ENCODE measurements at places on chromosomes 1 and 21.

DNA sequence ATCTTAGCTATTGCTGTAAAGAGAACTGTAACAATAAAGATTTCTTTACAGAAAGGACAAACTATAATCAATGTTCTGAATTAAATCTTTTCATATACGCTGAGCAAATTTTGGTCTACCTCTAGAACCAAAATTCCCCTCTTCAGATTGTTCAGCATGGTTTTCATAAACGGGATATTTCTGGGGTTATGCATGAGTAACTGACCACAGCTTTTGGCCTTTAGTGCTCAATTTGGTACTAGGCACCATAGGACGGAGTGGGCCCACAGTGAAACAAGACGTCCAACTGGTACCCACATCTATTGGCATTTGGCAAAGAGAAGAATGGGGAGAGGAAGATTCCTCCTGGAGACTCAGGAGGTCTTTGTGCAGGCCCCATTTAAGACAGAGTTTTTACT, 184.5 kb downstream of the TGFBR3 start:
- DNase-seq: no peak

GRCh38 chr1:234955107-234955731, 173.4 kb downstream of the TOMM20 start:
- peak; percentile 76 for DNase-seq

- no peak for DNase-seq
Observed at GRCh38 chr1:68938051-68938666, 441.3 kb upstream of the DEPDC1 start.

- DNase-seq: peak; percentile 15
Observed at GRCh38 chr1:173503391-173503790, 26.3 kb downstream of the PRDX6 start.

DNA sequence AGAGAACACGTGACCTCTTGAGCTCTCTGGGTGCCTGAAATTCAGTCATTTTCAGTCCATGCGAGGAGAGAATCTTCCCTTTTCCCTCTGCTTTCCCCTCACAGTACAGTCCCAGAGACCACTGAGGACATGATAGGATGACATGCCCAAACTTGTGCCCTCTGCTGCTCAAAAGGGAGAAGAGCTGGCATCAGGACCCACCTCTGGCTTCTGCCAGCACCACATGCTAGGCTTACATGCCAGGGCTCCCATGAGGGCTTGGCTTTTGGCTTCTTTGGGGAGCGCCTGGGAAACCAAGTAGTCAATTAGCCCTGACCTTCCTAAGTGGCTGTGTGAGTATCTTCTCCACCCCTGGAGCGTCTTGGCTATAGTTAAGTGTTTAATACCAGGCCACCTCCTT, 13.8 kb upstream of the KCNQ4 start:
- DNase-seq: no peak

GRCh38 chr1:31934706-31935629, 3.2 kb downstream of the PTP4A2 start:
- DNase-seq: peak; percentile 38

All from transverse colon (tissue), 4 donors.